ENCODE measurements at places on chromosomes 2 and 18. TPM values are rescaled to one million over a fixed set of nuclear protein-coding genes. Genes with fewer than 3 reads are reported as not detected.

GRCh38 chr2:67701011-67701410 is 303.9 kb downstream of the ETAA1 start:
- DNase-seq, result no peak
- no peaks in the 10 kb centered on the region for H3K27me3 ChIP-seq
- no peak overlapping the region for H3K4me3 ChIP-seq
- H3K27ac ChIP-seq, result no peak overlapping the region
- H3K4me1 ChIP-seq, result no peaks in the 10 kb centered on the region

The AMMECR1L gene
- total RNA-seq, result 6.6 TPM

GRCh38 chr2:75679556-75679955 is 31.2 kb downstream of the GCFC2 start:
- H3K4me3 ChIP-seq, result no peak overlapping the region
- H3K27ac ChIP-seq, result no peak overlapping the region
- H3K27me3 ChIP-seq, result no peaks in the 10 kb centered on the region

- no peak overlapping the region for H3K27ac ChIP-seq
- no peaks in the 10 kb centered on the region for H3K27me3 ChIP-seq
- H3K36me3 ChIP-seq, result no peaks in the 10 kb centered on the region
- H3K4me1 ChIP-seq, result no peaks in the 10 kb centered on the region
These were observed 90.9 kb downstream of the MYCN start for GRCh38 chr2:16031058-16031847.

GRCh38 chr18:24488824-24489493 is 28.5 kb downstream of the HRH4 start:
- no peaks in the 10 kb centered on the region for H3K27me3 ChIP-seq
- no peaks in the 10 kb centered on the region for H3K4me1 ChIP-seq
- no peak for DNase-seq

DNA sequence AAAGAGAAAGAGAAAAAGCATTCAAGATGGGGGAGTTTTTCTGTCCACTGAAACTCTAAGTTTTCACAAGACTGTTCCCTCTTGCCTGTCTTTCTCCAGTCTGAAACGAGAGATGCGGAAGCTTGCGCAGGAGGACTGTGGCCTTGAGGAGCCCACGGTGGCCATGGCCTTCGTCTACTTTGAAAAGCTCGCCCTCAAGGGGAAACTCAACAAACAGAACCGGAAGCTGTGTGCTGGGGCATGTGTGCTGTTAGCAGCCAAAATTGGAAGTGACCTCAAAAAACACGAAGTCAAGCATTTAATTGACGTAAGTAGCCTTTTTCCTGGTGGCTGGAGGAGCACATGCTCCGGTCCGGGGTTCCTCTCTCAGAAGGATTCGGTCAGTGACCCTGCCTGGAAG is 118.3 kb downstream of the CABLES1 start:
- H3K27me3 ChIP-seq, result no peaks in the 10 kb centered on the region
- peaks cover 26% of the 10 kb centered on the region for H3K36me3 ChIP-seq
- no peak overlapping the region for H3K27ac ChIP-seq
- no peak for DNase-seq

DNA sequence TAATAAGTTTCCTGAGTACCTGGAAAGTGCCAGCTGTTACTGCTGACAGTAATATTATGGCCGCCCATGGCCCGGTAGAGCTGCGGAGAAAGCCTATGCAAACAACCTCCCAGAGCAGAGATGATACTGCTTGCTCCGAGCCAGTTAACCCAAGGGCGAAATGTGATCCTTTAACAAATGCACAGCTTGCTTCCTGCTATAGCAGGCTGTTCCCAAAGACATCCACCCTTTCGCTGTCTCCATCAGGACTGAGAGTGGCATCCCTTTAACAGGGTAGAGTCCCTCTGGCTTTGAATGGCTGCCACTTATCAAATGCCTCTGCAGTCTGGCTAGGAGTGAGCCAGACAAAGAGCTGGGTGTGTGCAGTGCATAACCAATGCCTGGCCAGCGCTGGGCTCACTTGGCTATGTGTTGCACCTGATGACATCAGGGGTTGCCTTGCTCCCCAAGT is 69.7 kb upstream of the DAPL1 start:
- no peak for DNase-seq
- H3K27ac ChIP-seq, result no peak overlapping the region
- H3K4me3 ChIP-seq, result no peak overlapping the region
- no peaks in the 10 kb centered on the region for H3K27me3 ChIP-seq
- peaks cover 4% of the 10 kb centered on the region for H3K4me1 ChIP-seq
- H3K36me3 ChIP-seq, result no peaks in the 10 kb centered on the region

- no peaks in the 10 kb centered on the region for H3K36me3 ChIP-seq
- H3K4me1 ChIP-seq, result no peaks in the 10 kb centered on the region
- H3K4me3 ChIP-seq, result no peak overlapping the region
- DNase-seq, result no peak
These were observed 134.0 kb downstream of the NEDD4L start for GRCh38 chr18:58177896-58178470.

GRCh38 chr2:28568533-28568932 is 72.7 kb downstream of the PLB1 start:
- DNase-seq, result no peak
- H3K36me3 ChIP-seq, result no peaks in the 10 kb centered on the region
- H3K4me3 ChIP-seq, result no peak overlapping the region
- H3K4me1 ChIP-seq, result peaks cover 26% of the 10 kb centered on the region
- H3K27me3 ChIP-seq, result no peaks in the 10 kb centered on the region
- no peak overlapping the region for H3K27ac ChIP-seq

- H3K36me3 ChIP-seq, result no peaks in the 10 kb centered on the region
- H3K27me3 ChIP-seq, result no peaks in the 10 kb centered on the region
- no peak for DNase-seq
- H3K4me3 ChIP-seq, result peak overlapping the region; percentile 43
- H3K27ac ChIP-seq, result no peak overlapping the region
These were observed 33.9 kb downstream of the ADCY3 start for GRCh38 chr2:24886126-24886501.

- no peak overlapping the region for H3K27ac ChIP-seq
- H3K4me1 ChIP-seq, result no peaks in the 10 kb centered on the region
- no peak overlapping the region for H3K4me3 ChIP-seq
These were observed 838.7 kb downstream of the RNF144A start for GRCh38 chr2:7755879-7756278.

DNA sequence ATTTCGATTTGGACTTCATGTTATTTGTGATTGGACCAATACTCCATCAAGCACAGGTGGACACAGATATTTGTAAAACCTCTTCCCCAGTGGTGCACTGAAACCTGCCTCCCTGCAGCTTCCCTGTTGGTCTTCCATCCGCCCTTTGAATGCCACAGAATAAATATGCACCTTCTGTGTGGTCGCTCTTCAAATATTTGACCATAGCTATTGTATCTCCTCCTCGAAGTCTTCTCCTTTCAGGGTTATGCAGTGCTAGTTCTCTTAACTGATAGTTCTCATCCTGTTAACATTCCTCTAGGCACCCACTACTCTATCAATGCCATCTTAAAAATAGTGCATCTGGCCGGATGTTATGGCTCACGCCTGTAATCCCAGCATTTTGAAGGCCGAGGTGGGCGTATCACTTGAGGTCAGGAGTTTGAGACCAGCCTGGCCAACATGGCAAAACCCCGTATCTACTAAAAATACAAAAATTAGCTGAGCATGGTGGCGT is 12.5 kb downstream of the SPATS2L start:
- H3K27me3 ChIP-seq, result no peaks in the 10 kb centered on the region
- H3K27ac ChIP-seq, result no peak overlapping the region
- DNase-seq, result no peak
- H3K4me3 ChIP-seq, result no peak overlapping the region

DNA sequence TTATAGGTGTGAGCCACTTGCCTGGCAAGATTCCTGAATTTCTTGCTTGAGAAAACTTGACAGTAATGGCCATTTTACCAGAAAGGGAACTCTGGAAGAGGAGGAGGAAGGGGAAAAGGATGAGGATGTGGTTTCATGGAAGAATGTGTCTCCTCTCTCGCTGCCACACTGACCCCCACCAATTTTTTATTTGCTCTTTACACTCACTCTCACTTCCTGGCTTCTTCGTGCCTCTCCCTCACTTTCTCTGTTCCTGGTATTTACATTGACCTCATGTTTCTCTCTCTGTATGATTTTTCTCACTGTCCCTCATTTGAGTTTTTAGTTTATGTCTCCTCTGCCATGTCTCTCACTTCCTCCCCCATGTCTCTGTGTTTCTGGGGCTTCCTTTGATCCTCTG is 134.5 kb upstream of the CAB39 start:
- H3K4me3 ChIP-seq, result no peak overlapping the region
- H3K27ac ChIP-seq, result no peak overlapping the region
- no peaks in the 10 kb centered on the region for H3K4me1 ChIP-seq
- H3K27me3 ChIP-seq, result no peaks in the 10 kb centered on the region

- H3K4me3 ChIP-seq, result no peak overlapping the region
- no peak overlapping the region for H3K27ac ChIP-seq
- H3K36me3 ChIP-seq, result no peaks in the 10 kb centered on the region
These were observed 316.6 kb upstream of the MEX3C start for GRCh38 chr18:51514128-51514527.

DNA sequence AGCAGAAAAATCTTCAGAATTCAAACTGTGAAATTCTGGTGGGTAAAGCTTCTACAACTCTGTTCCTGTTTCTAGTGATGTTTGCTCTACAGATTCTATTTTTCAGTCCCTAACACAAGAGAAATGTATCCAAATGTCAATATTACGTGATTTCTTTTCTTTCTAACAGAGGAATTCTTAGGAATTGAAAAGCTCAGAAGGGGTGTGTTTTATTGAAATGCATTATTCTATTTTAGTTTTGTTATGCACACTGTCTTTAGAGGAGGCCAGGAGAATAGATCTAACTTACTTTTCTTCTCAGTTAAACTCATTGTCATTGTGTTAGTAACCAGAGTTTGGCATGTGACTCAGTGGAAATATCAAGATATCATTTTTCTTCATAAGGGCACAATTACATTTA is 62.4 kb downstream of the MTX2 start:
- no peak overlapping the region for H3K27ac ChIP-seq
- DNase-seq, result no peak
- H3K27me3 ChIP-seq, result no peaks in the 10 kb centered on the region
- H3K4me1 ChIP-seq, result peaks cover 5% of the 10 kb centered on the region
- no peak overlapping the region for H3K4me3 ChIP-seq

DNA sequence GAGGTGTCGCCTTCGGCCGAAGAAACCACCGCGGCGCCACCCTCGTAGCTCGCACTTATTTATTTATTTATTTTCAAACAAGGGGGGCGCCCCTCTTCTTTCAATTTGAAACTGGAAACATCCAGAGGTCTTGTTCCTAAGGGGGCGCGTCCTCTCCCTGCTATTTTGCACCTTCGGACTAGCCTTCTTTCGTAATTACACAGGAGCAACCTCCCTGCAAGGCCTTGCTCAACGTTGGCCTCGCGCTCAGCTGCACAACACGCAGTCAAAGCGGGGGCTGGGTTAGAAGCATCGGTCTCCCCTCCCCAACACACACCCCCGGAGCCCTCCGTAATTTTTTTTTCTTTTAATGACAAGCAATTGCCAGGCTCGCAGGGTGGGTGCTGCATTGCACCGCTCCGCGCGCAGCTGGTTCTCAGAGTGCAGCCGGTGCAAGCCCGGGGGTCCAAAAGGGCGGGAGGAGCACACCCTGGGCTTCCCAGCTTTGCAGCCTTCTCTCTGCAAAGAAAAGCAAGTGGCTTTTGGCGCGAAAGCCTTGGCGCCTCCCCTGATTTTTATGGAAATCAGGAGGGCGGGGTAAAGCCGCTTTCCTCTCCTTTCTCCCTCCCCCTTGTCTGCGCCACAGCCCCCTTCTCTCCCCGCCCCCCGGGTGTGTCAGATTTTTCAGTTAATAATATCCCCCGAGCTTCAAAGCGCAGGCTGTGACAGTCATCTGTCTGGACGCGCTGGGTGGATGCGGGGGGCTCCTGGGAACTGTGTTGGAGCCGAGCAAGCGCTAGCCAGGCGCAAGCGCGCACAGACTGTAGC is at the start of gene MYCN:
TSS of gene MYCN (plus strand) at position 697 of the 807 bp plus-strand sequence. CDS start 1,515 bp downstream, outside the sequence.
- H3K4me1 ChIP-seq, result peaks cover 30% of the 10 kb centered on the region
- H3K4me3 ChIP-seq, result peak within 1 kb of the TSS; percentile 72
- DNase-seq, result no peak
- no peaks in the 10 kb centered on the region for H3K36me3 ChIP-seq

The ATP6V1C2 gene
- total RNA-seq, result 5.3 TPM

- no peaks in the 10 kb centered on the region for H3K27me3 ChIP-seq
- H3K4me3 ChIP-seq, result no peak overlapping the region
- H3K27ac ChIP-seq, result no peak overlapping the region
- DNase-seq, result no peak
These were observed 64.9 kb upstream of the OTOS start for GRCh38 chr2:240205348-240205747.

The MAL gene
- total RNA-seq, result not detected

DNA sequence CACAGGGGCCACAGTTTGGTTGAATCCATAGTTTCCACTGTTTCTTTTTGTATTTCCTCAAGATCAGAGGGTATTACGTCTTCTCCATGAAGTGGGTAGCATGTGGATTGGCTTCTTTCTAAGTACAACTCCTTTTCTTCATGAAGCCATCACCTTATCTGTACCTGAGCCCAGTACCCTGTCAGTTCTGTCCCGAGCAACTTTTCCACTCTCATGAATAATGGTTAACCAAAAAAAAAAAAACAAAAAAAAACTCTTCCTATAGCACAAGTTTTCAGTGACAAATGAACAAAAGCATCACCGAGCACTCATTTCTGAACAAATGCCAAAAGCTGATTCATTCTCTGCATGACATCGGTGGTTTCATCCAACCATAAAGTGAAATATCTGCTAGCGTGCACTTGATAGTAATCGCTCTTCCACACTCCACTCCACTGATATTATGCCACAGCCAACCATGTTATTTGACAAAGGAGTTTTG is 53.0 kb upstream of the CCDC150 start:
- no peaks in the 10 kb centered on the region for H3K27me3 ChIP-seq
- H3K4me3 ChIP-seq, result no peak overlapping the region
- H3K36me3 ChIP-seq, result no peaks in the 10 kb centered on the region
- no peaks in the 10 kb centered on the region for H3K4me1 ChIP-seq
- no peak for DNase-seq

DNA sequence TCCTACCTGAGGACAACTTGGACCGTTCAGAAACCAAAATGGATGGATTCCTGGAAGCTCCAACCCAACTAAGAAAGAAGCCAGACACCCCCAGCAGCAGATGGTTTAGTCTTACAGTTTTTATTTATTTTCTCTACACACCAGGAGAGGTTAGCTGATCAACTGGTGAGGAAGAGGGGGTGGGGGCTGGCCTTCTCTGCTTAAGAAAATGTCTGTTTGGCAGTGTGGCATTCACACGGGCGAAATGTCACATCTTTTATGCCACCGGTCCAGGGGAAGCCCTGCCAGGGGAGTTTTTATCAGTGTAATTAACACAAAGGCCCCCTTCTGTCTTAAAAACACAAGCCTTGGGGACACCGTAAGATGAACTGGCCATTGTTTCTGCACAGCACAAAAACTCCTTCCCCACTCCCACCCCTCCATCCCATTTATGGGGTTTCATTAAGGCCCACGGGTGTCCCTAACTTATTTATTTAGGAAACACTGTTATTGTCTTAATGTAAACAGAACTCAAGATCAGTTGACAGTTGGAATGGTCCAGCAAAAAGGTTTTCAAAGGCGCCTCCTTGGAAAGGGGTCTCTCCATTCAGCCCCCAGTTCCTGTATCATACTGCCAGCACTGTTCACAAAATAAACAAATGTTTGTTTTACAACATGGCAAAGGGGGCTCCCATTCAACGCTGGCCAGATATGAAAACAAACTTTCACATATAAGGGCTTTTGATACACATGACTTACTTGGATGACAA is 217.0 kb downstream of the C1D start:
- no peak for DNase-seq
- H3K36me3 ChIP-seq, result no peaks in the 10 kb centered on the region
- no peaks in the 10 kb centered on the region for H3K27me3 ChIP-seq
- H3K27ac ChIP-seq, result peak overlapping the region; percentile 22
- H3K4me3 ChIP-seq, result peak overlapping the region; percentile 60

Data from thoracic aorta (tissue), 2 donors.